CMK (cell line): ENCODE measurements at places on chromosomes 5 and 9.

DNA sequence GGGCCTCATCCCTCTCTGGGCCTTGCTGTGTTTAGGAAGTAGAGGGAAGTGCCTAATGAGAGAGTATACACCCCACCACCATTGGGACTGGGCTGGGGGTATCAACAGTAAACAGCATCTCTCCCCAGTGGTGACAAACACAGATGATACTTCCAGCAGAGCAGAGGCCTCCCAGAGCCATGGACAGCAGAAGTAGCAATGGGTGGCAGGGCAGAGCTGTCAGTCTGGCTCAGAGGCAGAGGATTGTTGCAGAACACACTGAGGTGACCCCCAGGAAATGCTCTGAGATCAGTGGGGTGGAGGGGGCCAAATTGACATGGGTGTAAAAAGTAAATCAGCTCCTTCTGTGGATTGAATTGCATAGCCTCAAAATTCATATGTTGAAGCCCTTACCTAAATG lies 12.1 kb upstream of the P4HA2 start:
- DNase-seq = no peak

DNA sequence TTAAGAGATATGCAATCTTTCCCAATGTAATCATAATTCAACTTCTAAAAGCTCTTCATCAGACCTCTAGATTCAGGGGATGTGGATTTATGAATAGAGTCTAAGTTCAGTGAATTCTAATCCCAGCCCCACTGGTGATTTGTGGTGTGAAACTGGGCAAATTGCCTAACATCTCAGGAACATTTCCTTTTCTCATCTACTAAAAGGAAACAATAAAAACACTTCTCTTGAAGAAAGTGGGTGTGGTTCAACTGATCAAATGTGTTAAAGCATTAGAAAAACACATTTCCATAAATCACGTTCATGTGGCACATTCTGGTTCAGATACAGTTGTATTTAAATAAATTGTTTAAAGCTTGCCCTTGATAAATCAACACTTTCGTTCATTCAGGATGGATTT lies 631.7 kb upstream of the CDH6 start:
- DNase-seq = no peak

DNA sequence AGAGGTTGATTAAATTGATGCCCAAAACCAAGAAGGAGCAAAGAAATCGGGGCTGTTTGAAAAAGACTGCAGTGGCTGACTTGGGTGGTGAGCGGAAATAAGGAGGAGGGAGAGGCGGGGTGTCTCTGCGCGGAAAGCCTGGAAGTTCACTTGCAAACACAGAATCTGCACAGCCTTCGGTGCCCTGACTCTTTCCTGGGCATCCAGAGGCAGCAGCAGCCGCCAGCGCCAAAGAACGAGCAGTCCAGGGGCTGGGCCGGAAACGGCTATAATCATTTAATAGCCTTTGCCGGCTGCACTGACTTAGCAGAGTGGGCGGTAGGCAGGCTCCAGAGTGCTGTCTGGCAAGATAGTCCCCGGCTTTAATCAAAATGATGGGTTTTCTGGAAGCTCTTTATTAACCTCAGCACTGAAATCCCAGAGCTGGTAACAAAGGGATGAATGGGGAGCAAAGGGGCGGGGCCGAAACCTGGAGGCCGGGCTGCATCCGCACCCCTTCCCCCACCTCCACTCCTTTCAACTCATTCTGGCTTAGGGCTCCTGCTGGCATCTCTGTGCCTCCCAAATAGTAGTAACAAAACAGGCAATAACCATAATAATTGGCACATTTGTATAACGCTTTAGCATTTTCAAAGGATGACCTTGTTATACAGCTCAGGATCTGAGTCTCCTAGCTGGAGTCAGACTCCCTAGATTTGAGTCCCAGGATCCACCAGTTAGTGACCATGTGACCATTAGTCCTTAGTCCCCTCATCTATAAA lies 35.7 kb downstream of the PCDHAC2 start:
- DNase-seq = no peak

DNA sequence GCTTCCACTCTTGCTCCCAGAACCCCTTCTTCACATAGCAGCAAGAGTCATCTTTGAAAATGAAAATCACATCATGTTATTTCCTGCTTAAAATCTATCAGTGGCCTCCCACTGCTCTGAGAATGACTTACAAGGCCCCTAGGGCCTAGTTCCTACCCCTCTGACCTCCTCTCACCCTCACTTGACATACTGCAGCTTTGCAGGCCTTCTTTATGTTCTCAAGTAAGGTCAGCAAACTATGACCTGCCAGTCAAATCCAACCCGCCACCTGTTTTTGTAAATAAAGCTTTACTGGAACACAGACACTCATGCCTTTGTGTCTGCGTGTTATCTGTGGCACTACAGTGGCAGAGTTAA lies 185.7 kb downstream of the NR3C1 start:
- no peak for DNase-seq

DNA sequence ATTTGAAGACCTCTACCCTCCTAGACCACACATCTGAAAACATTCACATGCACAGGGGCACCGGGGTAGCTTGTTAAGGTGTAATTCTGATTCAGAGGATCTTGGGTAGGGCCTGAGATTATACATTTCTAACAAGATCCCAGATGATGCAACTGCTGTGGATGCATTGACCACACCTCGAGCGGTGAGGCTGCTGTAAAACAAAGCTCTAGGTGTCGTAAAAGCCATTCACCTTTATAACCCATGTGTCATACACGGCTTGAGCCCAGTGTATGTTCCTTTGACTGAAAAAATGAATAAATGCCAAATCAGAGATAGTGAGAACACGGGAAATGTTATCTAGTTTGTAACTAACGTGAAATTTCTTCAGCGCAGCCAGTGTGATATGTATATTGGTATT lies 1578.2 kb upstream of the WWC1 start:
- DNase-seq = no peak

- no peak for DNase-seq
These were observed 179.8 kb downstream of the OLFM1 start for GRCh38 chr9:135267191-135267809.

DNA sequence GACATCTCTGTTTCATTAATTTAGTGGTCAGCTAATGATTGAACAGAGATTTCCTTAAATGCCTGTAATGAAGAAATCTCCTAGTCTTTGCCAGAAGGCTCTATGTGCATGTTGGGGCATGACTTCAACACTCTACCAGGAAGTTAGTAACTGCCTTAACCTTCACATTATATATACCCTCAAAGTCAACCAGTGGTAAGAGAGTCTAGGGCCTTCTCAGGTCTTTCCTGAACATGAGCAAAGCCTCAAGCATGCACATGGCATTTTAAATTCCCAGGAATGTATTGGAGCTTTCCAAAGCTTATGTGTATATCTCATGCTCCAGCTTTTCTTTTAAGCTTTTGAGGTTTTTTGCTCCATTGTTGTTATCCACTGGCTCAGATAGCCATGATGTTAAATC lies 388.3 kb downstream of the ARRDC3 start:
- no peak for DNase-seq

DNA sequence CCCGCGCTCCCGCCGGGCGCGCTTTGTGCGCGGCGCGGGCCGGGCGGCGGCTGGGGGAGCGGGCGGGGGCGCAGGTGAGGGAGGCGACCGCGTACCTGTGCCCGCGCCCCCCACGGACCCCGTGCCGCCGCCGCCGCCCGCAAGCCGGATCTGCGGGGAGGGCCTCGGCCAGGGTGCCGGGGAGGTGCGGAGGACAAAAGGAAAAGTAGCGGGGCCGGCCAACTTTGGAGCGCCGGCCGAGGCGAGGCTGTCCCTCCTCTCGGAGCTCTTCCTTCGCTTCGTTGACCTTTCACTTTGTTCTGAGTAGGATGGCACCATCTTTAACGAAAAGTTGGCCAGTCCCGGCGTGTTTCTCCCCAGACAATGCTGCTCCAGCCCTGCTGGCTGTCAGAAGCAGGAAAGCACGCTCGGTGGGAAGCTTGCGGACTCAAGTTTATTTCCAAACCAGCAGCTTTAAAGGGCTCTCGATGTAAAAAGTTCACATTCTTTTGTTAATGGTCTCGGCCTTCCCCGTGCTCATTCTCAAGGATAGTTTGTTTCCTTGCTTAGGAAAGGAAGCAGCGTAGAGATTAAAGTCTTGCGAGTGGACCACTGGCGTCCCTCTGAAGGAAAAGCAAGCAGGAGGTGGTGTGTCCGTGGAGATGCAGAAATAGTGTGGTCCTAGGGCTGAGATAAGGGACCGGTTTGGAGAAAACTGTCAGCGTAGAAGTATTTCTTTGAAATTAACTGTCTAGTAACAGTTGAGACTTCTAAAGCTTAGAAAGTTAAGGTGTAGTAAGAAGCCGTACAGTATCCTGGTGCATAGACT lies 639 bp downstream of the EHMT1 start:
- DNase-seq = no peak

DNA sequence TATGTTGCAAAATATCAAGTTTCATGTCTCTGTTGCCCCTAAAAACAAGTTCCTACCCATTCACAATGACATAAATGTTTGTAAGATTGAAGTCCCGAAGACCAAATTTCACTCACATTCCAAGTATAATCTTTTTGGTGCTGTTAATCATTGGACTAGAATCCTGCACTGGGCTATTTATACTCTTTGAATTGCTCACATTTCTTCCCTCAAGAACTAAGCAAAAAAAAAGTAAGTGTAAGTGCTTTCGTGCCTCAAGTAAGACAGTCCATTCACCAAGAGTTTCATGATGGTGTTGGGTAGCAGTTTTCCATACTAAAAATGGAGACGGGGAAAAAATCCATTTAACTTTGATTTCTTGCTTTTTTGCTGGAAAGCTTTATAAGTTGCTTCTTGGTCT lies 242.3 kb downstream of the EBF1 start:
- no peak for DNase-seq

DNA sequence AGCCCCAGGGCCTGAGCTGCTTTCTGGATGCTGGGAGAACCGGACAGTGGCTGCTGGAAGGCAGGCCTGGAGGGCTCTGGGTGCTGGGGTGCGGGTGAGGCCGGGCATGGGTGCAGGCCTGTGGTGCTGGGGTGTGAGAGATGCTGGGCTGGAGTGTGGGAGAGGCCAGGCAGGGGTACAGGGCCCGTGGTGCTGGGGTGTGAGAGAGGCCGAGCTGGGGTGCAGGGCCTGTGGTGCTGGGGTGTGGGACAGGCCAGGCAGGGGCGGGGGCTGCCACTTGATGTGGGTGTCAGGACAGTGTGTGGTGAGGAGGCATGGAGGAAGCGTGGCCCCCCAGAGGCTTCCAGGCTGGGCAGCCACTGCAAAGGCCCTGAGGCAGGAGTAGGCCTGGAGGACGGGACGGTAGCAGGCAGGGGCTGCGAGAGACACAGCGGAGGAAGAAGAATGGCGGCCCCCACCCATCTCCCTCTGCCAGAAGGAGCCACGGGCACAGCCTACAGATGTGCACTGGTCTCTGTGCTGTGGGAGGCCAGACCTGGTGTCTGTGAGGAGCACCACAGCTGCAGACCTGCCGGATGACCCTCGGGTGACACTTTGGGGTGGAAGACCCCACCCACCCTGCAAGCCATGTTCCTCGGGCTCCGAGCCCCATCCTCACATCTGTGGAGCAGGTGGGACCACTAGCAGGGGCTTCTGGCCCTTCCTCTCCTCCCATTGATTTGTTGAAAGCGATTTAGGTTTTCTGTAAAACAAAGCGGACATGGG lies 9.3 kb downstream of the NKD2 start:
- no peak for DNase-seq

DNA sequence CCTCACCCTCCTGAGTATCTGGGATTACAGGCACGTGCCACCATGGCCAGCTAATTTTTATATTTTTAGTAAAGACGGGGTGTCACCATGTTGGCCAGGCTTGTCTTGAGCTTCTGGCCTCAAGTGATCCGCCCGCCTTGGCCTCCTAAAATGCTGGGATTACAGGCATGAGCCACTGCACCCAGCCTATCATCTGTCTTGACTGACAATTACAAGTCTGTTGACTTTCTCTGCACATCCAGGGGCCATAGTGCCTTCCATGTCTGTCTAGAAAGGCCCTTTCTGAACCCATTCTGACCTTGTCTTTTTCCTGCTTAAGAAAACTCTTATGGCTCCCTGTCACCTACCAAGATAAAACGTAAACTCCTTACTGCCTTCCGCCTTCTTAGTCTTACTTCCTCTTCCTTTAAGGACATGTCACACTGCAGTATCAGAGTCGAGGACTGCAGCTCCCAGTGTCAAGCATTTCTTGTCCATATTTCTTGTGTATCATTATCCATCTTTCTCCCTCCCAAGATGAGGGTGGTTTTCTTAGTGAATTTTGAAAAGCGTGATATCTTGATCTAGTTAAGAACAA lies 49.9 kb upstream of the SHB start:
- DNase-seq = no peak

DNA sequence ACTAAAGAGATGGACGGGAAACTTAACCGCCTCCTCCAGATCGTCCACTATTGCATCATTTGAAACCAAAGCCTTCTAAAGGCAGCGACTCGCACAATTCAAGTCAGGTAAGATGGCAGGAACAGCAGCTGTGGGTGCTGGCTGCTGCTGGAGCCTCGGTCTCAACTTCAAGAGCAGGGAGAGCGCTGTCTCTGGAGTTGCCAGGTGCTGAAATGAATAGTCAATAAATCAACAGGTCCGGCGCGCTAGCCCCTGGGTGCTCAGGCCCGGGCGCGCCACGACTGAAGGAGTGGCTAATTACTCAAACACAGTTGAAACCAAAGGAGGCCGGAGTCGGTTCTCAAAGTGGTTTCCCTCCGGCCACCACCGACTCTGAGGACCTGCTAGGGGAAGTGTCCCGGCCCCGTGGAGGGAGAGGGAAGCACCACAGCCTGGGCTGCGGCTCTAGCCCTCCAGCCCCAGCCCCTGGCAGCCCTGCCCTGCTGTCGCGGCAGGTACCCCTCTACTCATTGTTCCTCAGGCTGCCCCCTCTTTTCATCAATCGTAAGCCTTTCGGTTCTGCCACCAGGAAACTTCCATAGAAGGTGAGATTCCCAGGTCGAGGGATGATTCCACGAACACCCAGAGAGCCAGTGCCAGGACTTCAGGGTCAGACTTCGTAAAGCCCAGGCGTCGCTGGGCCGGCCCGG lies 804 bp downstream of the TTC39B start:
- DNase-seq = no peak

DNA sequence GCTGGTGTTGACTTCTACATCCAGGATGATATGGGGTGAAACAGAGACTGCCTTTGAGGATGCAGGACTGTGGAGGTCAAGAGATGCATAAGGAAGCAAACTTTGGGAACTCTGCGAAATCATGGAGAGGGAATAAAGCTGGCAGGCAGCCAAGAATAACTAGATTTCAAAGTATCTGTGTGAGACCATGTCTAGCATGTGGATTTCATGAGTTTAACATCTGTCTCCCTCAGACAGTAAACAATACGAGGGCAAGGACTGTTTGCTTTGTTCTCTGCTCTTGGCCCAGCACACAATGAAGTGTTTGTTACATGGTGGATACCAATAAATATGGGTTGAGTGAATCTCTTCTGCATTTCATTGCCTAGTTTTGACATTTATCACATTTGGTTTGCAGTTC lies 71.3 kb downstream of the RASEF start:
- no peak for DNase-seq

- peak; percentile 15 for DNase-seq
These were observed 206.7 kb downstream of the FAM114A2 start for GRCh38 chr5:153831973-153832372.

- DNase-seq = no peak
These were observed 17.6 kb upstream of the MYO10 start for GRCh38 chr5:16953729-16954128.
